ENCODE measurements at places on chromosomes 16 and 17.

- DNase-seq = peak; percentile 84
Measured at GRCh38 chr17:49496183-49496866, 1.2 kb downstream of the NGFR start.

GRCh38 chr17:47735536-47736011 lies 2.5 kb downstream of the TBX21 start:
- DNase-seq = peak; percentile 62

- peak; percentile 96 for DNase-seq
Measured at GRCh38 chr16:667780-668518, at the start of gene RHOT2. Gene RHOT2 (plus strand): TSS chr16:668132. CDS start chr16:668200, 68 bp downstream.

DNA sequence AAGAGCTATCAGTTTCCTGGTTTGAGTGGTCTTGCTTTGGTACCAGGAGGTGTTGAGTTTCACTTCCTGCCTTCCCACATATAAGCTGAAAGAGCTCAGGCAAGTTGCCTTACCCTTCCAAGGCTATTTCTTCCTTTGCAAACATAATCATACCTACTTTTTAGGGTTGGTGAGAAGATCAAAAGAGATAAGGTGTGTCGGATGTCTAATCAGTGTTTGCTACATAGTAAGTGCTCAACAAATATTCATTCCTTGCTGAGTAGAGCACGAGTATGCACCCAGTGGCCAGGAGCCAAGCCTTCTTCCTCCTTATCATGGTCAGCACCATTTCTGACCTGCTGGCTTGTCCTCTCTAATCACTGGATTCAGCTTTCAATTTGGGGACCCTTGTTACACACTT lies 12.7 kb upstream of the TMEM98 start:
- peak; percentile 52 for DNase-seq

DNA sequence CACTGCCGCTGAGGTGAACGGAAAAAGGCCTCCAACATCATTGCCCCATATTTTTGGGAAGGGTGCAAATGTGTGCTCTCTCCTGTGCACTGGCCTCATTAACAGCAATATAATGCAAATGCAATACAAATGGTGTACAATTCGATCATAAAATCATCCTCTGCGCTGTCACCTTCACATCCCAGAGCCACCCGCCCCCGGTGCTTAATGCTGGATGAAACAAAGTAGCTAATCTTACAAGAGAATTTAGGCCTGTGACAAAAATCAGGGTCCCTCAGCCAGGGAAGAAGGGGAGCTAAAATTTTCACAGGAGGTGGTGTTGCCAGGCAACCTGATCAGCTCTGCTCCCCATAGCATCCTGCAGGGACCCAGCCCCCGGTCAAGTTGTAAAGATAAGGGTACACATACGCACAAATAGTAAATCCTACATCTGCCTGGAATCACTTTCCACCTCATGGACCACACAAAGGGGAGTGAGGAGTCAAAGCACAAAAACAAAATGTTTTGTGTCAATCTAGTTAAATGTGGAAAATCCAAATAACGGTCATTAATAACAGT lies 3.0 kb downstream of the TBC1D16 start:
- no peak for DNase-seq

Measured in activated CD4-positive, alpha-beta T cell treated with anti-CD3 and anti-CD28 coated beads, Interleukin-2, Interleukin-6, amounts not matched to agents 100 ng/mL and 50 ng/mL, durations not matched to agents 16 hours and 8 hours (primary cell).